ENCODE measurements at places on chromosomes 1 and 21.

GRCh38 chr1:9900142-9901043, 9.7 kb downstream of the CTNNBIP1 start:
- no peak for DNase-seq

DNA sequence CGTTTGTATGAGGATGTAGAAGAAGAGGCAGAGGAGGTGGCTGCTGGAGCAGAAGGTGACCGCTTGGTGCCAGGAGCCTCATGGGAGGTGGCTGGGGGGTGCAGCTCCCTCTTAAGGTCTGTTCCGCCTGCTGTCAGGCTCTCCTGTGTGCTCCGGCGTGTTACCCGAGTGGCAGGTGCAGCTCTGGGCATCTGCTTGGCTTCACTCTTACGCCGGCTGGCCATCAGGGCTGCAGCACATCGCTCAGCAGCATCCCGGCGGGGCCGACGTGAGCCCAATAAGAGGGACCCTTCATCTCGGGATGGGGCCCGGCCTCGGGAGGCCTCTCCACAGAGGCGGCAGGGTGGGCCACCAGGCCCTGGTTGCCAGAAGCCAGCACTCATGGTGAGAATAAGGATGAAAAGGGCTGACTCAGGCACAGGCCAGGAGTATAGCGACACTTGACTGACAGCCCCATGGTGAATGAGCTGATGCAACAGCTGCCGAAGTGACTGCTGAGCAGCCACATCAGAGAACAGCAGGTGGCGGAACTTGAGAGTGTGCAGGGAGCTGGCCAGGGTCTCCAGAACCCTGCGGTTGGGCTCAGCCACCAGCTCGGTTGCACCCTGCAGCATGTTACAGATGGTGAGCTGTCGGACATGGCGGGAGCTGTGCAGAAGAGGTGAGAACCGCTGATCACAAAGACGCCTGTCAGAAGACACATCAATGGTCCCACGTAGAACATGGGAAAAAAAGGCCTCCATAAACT, 17.5 kb downstream of the LRRC41 start:
- no peak for DNase-seq

DNA sequence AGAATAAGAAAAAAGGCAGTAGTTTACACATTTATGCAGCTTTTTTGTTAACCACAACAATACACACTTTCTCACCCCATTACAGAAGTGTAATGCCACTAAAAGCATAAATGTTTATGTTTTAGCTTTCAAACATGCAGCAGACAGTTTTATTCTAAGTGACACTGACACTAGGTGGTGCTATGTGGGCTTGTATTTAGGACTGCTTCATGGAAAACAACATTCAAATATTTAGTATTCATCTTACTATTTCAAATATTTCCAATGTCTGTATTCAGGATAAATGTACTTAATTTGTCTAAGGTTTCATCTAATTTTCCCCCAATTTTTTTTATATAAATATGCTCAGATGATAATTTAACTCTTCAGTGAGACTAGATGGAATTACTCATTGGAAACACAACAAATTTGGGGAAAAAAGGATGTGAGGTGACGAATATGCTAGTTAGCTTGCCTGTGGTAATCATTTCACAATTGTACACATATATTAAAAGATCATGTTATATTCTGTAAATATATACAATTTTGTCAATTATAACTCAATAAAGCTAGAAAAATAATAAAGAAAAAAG, 71.4 kb downstream of the USP1 start:
- peak; percentile 15 for DNase-seq

DNA sequence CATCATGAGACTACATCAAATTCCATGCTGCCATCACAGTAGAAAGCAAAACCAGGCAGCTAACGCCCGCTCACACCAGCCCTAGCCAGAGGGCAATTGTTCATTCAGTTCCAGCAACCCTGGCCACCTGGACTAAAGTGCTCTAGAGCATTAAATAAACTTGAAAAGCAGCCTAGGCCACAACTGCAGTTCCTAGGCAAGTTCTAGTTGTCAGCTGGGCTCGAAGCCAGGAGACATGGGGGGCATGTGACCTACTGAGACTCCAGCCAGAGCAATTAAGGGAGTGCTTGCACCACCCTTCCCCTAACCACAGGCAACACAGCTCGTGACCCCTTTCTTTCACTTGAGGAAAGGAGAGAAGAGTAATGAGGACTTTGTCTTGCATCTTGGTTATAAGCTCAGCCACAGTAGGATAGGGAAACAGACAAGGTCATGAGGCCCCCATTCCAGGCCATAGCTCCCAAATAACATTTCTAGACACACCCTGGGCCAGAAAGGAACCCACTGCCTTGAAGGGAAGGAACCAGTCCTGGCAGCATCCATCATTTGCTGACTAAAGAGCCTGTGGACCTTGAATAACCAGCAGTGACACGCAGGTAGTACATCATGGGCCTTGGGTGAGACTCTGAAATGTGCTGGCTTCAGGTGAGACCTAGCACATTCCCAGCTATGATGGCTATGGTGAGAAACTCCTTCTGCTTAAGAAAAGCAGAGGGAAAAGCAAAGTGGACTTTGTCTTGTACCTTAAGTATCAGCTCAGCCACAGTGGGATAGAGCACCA, 77.0 kb downstream of the ZZZ3 start:
- no peak for DNase-seq

GRCh38 chr1:232040260-232040659, 413.7 kb downstream of the DISC1 start:
- no peak for DNase-seq

- DNase-seq = peak; percentile 61
Observed at GRCh38 chr21:34881839-34882371, 167.2 kb downstream of the RUNX1 start.

DNA sequence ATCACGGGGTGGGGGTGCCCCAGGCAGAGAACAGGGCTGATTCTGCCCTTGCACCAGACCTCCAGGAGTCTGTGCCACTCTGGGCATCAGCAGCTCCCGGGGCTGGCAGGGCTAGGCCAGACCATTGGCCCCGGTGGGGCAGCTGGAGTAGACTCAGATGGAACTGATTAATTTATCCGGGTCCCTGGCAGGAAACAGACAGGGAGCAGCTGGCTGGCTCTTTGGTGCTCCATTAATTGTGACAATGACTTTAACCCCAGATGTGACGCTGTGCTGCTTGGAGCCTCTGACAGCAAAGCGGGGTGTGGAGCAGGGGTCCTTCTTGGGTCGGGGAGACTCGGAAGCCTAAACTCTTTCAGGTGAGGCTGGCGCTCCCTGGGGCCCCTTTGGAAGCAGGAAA, 9.5 kb downstream of the EPHA8 start:
- DNase-seq = no peak

DNA sequence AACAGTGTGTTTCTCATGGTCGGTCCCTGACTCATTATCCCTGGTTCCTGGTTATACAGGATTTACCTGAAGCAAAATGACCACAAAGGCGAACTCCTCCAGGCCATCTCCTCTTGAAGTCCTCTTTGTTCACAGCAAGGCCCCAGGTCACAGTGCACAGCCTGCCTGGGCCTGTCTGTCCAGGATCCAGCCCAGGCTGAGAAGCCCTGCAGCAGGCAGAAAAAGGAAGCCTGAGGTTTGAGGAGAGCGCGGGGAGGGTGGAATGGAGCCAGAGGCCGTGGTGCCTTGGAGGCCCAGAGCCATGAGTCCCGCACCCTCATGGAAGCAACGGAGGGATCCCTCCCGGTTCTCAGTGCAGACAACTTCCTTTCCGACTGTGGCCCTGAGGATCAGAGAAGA, 136.8 kb upstream of the IRF2BP2 start:
- DNase-seq = no peak

GRCh38 chr1:43527111-43527878, 3.4 kb upstream of the PTPRF start:
- no peak for DNase-seq

- no peak for DNase-seq
Observed at GRCh38 chr1:206581571-206581981, 30.7 kb downstream of the EIF2D start.

DNA sequence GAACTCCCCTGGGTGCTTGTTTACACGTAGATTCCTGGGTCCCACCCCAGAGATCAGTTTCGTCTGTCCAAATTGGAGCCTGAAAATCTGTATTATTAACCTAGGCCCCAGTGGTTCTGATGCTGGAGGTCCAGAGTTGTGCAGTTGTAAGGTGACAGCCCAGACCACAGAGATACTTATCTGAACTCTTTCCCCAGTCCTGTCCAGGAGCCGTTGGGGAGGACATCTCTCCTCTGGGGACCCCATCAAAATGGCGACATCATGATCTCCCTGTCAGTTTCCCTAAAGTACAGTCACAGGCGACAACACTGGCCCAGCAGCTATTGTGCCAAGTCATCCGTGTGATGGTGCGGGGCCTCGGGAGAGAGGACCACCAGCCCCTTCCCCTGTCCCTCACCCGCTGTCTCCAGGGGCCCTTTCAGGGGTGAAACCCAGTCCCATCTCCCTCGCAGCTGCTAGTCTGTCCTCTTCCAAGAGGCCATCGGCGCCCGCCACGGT, 749 bp upstream of the EFHD2 start:
- no peak for DNase-seq

DNA sequence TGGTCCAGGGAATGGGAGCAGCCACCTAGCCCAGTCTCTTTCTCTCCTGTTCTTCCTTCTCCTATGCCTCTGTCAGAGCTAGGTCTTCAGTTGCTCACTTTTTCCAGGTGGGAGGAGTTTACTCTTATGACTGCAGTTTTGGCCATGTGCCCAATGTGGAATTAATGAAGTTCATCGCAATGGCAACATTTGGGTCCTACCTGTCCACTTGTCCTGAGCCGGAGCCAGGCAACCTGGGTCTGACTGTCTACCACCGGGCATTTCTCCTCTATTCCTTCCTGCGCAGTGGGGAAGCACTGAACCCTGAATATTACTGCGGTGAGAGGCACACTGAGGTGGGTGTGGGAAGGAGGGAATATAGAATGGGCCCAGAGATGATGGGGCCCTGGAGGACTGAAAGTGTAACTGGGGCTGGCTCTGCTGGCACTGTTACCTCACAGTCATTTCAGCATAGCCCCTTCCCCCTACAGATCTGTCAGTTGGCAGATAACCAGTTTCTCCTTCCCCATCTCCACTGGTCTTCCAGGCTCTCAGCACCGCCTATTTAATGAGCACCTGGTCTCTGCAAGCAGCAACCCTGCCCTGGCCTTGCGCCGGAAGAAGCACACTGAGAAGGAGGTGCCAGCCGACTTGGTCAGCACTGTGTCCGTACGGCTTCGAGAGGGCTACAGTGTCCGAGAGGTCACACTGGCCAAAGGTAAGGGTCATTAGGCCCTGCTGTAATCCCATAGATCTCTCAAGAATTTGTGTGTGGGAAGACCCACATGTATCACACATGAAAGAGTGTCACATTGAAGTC, 30.1 kb downstream of the SZT2 start:
- no peak for DNase-seq

- DNase-seq = no peak
Observed at GRCh38 chr21:31426235-31426797, 82.3 kb upstream of the TIAM1 start.

DNA sequence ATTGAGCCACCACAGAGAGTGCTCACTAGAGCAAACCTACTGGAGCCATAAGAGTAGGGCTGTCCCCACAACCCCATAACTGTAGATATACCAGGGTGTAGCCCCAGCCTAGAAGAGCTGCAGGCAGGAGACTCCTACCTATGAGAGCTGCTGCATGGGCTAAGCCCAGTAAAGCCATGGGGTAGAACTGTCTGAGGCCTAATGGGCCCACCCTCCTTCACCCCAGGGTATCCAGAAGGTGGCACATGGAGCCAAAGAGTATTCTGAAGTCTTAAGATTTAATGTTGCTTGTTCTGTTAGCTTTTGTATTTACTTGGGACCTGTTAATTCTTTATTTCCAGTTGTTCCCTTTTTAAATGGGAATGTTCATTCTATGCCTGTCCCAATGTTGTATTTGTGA, 1193.7 kb upstream of the ADGRL2 start:
- DNase-seq = no peak

DNA sequence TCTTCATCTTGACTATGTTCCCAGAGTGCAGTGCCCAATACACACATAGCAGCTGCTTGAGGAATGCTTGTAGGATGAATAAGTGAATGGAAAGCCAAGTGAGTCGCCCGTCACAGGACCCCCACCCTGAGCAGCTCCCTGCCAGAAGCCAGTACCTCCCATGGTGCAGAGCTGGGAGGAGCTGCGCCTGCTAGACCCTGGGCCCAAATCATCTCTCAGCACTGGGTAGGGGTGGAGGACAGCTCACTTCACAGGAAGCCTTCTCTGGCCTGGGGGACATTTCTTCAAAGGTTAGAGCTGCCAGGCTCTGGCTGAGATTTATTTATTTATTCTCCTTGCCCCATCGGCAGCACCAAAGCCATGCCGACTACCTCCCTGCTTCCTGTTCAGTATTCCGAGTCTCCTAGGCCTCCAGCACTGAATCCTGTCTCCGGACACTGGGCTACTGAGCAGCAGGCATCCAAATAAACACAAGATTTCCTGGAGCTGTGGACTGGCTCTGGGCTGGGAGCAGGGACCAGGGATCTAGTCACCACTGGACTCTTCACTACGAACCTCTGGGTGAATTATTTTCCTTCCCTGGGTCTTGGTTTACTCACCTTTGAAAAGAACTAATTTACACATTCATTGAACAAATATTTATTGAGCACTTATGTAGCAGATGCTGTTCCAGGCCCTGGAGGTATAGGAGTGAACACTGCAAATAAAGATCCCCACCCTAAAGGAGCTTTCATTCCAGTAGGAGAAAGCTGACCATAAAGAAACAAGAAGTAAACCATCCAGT, 187.7 kb downstream of the TRABD2B start:
- no peak for DNase-seq

DNA sequence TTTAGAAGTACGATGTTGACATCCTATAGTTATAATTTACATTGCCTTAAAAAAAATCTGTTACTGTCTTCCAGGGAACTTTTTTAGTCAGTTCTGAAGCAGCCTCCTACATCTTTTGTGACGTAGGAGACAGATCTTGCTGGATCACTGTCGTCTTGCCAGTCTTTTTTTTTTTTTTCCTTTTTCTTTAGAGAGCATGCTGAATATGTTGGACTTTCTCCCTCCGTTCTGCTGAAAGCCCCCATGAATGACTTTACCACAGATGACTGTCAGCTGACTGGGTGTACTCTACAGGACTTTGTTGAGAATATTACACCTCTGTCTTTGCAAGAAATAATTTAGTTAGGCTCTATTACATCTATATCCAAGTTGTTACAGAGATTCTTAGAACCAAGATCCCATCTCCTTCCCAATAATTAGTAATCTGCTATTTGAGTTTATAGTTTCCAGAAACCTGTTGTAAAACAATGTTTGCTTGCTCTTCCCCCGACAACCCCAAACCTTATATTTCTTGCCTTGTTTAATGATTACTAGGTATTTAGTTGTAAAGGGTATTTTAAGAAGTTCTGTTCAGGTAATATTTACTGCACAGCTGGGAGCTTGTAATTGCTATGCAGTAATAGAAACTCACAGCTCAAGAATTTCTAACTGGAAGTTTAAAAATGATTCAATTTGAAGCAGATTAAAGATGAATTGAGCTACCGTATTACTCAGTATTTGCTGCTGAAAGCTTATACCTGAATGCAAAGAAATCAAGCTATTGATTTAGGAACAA, 61.8 kb downstream of the RASAL2 start:
- no peak for DNase-seq

All from fibroblast of skin of left biceps (primary cell).